ENCODE measurements at places on chromosomes 2 and 18. TPM values are rescaled to one million over a fixed set of nuclear protein-coding genes. Genes with fewer than 3 reads are reported as not detected.

TEX44 gene
- not detected for total RNA-seq

TRIP12 gene
- total RNA-seq: 177 TPM

ASIC4 gene
- 0.16 TPM for total RNA-seq

LIPG gene
- 5.0 TPM for total RNA-seq

HOXD3 gene
- not detected for total RNA-seq

GPR35 gene
- total RNA-seq: 0.71 TPM

SERPINB10 gene
- not detected for total RNA-seq

CXCR1 gene
- not detected for total RNA-seq
